ENCODE measurements at places on chromosomes 2 and 18. TPM values are rescaled to one million over a fixed set of nuclear protein-coding genes. Genes with fewer than 3 reads are reported as not detected.

The BMP10 gene
- not detected for total RNA-seq

The TANK gene
- total RNA-seq = 39.7 TPM

The FZD7 gene
- 12.0 TPM for total RNA-seq

The MOCOS gene
- 4.4 TPM for total RNA-seq

The ATG16L1 gene
- 52.2 TPM for total RNA-seq

The SLC14A1 gene
- 7.5 TPM for total RNA-seq

The ALPG gene
- not detected for total RNA-seq

The PTH2R gene
- total RNA-seq = not detected

The PCARE gene
- not detected for total RNA-seq

The PLCL1 gene
- 0.11 TPM for total RNA-seq

The EHD3 gene
- 2.6 TPM for total RNA-seq

The PLCD4 gene
- total RNA-seq = 0.06 TPM

The ELOA2 gene
- total RNA-seq = not detected

The FN1 gene
- 2,790 TPM for total RNA-seq

The ESCO1 gene
- 21.0 TPM for total RNA-seq

The CNGA3 gene
- total RNA-seq = not detected

The OTOS gene
- total RNA-seq = 0.34 TPM

The NFATC1 gene
- 1.5 TPM for total RNA-seq

The CERKL gene
- total RNA-seq = not detected

The UGT1A8 gene
- 15.1 TPM for total RNA-seq

The IL36G gene
- 0.80 TPM for total RNA-seq

The MYO5B gene
- 3.1 TPM for total RNA-seq

The MAL gene
- 0.29 TPM for total RNA-seq

The KCNIP3 gene
- 2.6 TPM for total RNA-seq

The CFAP210 gene
- total RNA-seq = not detected

The SP5 gene
- total RNA-seq = 2.6 TPM

The LHCGR gene
- not detected for total RNA-seq

The PCGF1 gene
- total RNA-seq = 42.1 TPM

The PDE11A gene
- total RNA-seq = 0.29 TPM

The UNC80 gene
- not detected for total RNA-seq

The IL1B gene
- 13.5 TPM for total RNA-seq

The MAP4K3 gene
- total RNA-seq = 29.9 TPM

The MROH2A gene
- total RNA-seq = 0.80 TPM

The C2orf78 gene
- total RNA-seq = not detected

The KCMF1 gene
- total RNA-seq = 23.8 TPM

The CCDC102B gene
- total RNA-seq = 2.6 TPM

The DNAH6 gene
- total RNA-seq = 2.9 TPM

The ASB18 gene
- not detected for total RNA-seq

The NOL4 gene
- 0.68 TPM for total RNA-seq

The CRYGC gene
- not detected for total RNA-seq

The ITGB6 gene
- 3.1 TPM for total RNA-seq

The ZNF892 gene
- total RNA-seq = 1.7 TPM

The DIPK1C gene
- total RNA-seq = not detected

The TRIM54 gene
- total RNA-seq = not detected

The ASPRV1 gene
- 1.2 TPM for total RNA-seq

The LRRC30 gene
- not detected for total RNA-seq

The LAMA1 gene
- total RNA-seq = 2.6 TPM

The IHH gene
- total RNA-seq = not detected

The M1AP gene
- not detected for total RNA-seq

The DNAJC5G gene
- not detected for total RNA-seq

The TCF23 gene
- not detected for total RNA-seq

The FIGN gene
- total RNA-seq = 0.57 TPM

All from Daoy (cell line).